Stimulated activated CD4-positive, alpha-beta T cell treated with anti-CD3 and anti-CD28 coated beads, Interleukin-1b, Interleukin-23, amount 100 ng/mL, for 1 hour (primary cell): ENCODE measurements at places on chromosomes 2 and 18.

- no peak for DNase-seq
Observed at GRCh38 chr2:214365549-214365948, 45.3 kb upstream of the VWC2L start.

- no peak for DNase-seq
Observed at GRCh38 chr2:195489101-195489500, 167.9 kb upstream of the SLC39A10 start.

- DNase-seq: no peak
Observed at GRCh38 chr18:53567929-53568574, 656.4 kb downstream of the MBD2 start.

DNA sequence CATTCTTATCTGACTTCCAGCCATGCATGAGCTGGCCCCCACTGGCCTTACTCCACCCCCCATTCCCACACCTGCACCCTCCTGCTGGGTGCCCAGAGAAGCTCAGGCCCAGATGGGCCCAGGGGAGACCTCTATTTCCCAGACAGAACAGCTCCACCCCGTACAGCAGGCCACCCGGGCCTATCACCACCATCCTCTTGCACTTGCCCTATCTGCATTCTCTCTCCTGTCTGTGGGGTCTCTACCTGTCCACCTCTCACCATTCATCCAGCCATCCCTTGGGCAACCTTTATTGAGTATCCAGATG is 25.3 kb upstream of the TNS1 start:
- DNase-seq: no peak
